ENCODE measurements at places on chromosomes 5 and 9.

DNA sequence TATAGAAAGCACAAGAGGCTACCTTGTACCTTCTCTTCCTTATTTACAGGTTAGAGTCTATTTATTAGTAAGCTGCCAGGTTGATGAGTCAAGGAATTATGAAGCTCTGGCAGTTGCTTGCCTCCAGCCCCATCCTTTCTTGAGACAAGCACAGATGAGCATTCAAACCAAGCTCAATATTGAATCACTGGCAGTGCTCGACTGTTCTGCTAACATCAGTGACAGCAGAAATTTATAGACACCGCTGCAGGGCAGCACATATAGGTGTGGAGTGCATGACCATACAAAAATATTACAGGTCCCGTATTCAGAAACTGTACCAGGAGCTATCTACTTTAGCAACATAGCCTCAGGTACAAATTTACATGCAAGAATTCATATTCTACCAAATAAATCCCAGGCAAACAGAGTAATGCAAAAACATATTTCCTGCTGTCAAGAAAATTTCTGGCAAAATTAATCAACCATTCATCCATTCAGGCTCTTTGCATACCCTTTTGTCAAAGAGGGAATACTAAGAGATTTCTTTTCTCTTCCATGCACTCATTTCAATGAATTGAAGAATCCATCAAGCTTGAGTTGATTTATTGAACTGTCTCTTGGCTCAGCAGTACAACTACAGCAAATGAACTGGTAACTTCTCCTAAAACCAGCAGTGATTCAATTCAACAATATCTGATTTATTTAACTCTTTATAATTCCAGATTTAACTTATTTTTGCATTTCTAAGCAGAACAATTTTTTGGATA, 26.9 kb upstream of the PCA3 start:
- no peak for DNase-seq

DNA sequence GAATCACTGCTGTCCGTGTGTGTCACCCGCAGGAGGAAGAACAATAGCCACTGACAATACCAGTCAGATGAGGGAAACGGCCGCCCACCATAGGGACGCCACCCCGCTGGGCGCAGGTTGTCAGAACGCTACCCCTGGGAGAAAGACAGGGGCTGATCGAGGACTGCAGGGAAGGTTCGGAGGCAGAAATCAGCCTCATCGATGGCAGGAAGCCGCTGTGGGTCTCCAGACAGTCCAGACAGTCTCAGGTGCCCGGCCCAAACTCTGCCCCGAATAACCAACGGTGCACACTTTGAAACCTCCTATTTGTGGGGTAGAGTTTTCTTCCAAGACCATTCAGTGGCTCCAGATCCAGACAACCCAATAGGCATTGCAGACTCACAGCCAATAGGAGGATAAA, 181.5 kb downstream of the ROR2 start:
- no peak for DNase-seq

DNA sequence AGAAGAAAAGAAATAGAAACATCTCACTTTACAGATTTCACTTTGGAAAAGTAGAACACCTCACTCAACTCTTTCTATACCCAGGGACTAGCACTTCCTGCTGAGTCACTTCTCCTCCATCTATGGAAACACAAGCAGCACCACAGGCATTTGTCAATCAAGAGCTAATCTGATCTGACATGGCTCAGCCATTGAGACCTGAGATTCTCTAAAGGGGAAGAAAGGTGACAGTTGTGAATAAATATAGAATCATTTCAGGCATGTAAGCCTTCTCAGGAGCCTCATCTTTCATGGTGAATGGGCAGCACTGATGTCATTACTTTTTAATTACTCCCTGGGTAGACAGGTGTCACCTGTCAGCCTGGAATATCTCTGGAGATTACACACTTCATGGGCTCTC, 559.8 kb downstream of the HINT1 start:
- no peak for DNase-seq

DNA sequence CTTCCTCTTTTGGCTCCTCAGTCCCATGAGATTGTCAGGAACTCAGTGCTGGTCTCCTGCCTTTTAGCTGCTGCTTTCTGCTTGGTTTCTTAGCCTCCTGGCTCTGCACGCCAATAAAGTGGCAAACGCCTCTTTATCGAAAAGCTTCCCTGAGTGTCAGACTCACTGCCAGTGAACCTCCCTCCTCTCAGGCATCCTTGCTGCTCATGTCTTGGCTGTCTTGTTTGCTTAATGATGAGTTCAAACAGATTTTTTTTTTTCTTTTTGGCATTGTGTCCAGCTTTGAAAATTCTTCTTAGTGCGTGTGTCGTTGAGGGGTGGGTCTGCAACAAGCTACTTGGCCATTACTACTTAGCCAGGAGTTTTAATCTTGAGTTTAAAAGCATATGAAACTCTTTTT, 14.9 kb downstream of the RASGRF2 start:
- no peak for DNase-seq

DNA sequence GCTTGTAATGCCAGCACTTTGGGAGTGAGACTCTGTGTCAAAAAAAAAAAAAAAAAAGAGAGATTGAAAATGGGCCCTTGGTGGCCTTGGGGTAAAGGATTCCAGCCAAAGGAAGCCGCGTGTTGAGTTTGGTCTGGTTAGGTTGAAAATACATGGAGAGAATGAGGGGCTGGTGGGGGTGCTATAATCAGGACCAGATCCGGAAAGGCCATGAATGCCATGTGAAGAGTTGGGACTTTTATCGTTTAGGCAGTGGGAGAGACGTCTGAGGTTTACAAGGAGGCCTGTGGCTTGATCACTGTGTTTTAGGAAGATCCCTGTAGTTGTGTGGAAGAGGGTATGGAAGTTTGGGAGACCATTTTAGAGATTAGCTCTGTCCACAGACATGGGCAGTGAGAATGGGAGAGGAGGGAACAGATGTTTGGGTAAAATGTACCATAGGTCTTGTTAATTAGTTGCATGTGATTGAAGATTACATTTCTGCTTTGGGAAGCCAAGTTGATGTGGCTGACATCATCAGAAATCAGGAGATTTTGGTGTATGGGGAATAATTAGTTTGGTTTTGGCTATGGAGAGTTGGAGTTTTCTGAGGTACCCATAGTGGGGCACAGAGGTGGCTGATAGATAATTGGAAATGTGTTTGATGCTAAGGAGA, 3.5 kb downstream of the MSANTD3 start:
- DNase-seq: no peak

DNA sequence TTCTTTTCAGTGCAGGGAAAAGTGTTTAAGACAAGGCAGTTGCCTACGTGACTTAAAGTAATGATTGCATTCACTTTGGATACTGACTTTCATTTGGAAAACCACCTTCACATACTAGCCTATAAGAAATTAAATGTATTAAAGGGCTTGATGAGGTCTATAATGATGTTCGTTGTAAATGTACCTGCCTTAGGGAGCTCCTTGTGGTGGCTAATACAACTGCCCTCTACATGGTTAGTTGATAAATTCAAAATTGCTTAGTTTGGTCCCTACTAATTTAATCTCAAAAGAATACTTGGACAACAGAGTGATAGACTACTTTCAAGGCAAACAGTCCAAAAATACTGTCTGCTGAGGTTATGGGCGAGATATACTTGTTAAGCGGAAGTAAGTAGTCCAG, 3.8 kb downstream of the VLDLR start:
- no peak for DNase-seq

DNA sequence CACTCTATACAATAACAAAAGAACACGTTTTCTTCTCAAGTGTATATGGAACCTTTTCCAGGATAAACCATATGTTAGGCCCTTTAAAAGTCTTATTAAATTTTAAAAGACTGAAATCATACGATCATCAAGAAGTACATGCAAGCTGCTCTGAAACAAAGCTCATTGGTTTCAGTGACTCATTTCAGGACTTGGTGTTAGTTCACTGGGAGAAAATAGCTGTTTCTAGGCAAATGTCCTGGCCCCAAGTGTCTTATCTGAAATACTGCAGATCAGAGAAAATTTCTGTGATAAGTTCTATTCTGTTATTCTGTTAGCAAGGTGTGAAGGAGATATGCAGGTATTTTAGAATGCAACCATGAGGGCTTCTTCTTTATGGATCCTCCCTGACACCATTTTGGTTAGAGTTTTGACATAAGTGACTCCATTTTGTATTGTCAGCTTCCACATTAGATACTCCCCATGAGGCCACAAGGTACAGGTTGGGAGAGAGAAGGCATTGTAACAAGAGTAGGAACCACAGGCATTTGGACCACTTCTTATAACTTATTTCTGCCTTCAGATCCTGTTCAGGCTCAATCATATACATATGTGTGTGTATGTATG, 7.5 kb upstream of the CCDC180 start:
- DNase-seq: no peak

- no peak for DNase-seq
Observed at GRCh38 chr5:58523956-58524355, 32.7 kb downstream of the GAPT start.

GRCh38 chr5:135635451-135635850, 56.7 kb upstream of the CXCL14 start:
- no peak for DNase-seq

DNA sequence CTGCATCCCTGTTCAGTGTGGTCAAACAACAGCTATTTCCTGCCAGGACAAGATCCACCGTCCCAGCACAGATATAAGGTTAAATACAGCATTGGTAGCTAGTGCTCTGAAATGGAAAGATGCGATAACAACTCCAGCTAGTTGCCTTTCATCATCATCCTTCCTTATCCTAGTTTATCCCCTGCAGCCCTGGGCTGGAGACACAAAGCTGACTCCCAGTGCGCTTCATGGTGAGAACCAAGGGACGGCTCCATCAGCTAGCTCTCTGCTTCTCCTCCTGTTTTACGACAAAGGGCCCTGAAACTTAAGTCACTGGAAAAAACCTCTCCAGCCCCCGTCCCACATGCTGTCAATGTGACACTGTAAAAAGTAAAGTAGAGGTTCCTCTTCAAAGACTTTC, 37.9 kb downstream of the CDC14B start:
- DNase-seq: no peak

DNA sequence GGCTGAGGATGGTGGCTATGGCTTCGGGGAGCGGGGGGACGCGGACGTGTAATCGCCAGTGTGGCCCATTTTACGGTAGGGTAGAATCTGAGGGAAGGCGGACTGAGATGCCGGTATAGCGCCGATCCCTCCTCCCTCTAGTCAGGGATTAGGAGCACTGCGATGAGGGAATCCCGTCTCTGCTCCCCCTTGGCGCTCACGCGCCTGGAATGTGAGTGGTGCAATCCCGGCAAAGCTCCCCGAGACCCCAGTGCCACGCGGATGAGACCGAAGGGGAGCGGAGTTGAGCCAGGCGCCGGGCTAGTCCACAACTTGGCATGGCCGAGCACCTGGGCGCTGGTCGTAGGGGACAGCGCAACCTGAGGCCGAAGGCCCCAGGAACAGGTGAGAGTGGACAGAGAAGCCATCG, 2.2 kb downstream of the NPR3 start:
- no peak for DNase-seq

- DNase-seq: no peak
Observed at GRCh38 chr5:124453221-124454051, 293.0 kb downstream of the ZNF608 start.

- DNase-seq: no peak
Observed at GRCh38 chr5:111730659-111731382, 26.2 kb downstream of the NREP start.

DNA sequence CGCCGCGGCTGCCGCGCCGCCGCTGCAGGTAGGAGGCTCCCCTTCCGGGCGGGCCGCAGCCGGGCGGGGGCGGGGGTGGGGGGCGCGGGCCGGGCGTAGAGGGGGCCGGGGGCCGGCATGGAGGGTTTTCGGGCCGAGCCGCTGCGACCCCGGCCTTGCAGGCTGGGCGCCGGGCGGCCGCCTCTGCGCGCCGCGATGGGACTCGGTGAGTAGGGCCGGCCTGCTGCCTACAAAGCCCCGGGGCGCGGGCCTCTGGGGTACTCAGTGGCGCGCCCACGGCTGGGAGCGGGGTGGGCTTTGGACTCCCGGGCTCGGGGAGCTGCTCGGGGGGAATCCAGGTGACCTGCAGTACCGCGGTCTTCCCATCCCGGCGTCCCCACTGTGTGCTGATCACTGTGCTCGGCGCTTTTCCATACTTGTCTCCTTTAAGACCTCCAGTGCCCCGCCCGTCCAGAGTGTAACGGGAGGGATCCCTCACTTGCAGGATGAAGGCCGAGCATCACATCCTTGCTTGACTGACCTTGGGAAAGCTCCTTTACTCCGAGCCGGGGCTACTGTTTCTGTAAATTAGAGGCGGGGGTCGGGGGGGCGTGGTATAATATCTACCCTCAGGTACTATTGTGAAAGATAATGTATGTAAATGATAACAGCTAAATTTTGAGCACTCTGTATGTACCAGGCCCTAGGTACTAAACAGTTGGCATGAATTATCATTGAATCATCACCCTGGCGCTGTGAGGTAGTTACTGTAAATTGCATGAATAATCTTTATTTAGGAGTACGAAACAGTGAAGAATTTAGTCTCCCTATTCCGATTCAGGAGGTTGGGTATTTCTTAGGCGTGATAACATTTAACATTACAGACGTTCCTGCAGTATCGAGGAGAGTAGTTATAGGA, 672 bp downstream of the MSANTD3 start:
- DNase-seq: peak; percentile 24

DNA sequence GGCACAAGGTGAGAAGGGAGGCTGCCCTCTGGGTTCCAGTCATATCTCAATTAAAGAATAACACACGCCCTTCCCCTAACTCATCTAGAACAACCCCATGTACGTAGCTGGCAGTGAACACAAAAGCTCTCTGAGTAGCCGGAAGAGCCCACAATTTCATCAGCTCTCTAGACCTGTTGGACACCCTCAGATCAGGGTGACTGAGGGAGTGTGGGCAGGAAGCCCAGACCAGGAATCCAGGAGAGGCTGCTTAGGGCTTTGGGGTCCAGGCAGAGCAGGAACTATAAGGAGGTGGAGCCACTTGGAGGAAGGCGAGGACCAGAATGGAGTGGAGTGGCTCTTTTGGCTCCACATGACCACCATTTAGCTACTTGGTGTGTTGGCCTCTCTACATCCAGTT, 237.4 kb downstream of the NR3C1 start:
- DNase-seq: no peak

- DNase-seq: no peak
Observed at GRCh38 chr5:42628821-42629220, 127.8 kb upstream of the CCDC152 start.

GRCh38 chr5:172985596-172985995, 2.0 kb downstream of the ATP6V0E1 start:
- no peak for DNase-seq

- no peak for DNase-seq
Observed at GRCh38 chr5:172706796-172707195, 64.2 kb downstream of the DUSP1 start.

- no peak for DNase-seq
Observed at GRCh38 chr9:108844856-108845255, 10.9 kb downstream of the ACTL7B start.

DNA sequence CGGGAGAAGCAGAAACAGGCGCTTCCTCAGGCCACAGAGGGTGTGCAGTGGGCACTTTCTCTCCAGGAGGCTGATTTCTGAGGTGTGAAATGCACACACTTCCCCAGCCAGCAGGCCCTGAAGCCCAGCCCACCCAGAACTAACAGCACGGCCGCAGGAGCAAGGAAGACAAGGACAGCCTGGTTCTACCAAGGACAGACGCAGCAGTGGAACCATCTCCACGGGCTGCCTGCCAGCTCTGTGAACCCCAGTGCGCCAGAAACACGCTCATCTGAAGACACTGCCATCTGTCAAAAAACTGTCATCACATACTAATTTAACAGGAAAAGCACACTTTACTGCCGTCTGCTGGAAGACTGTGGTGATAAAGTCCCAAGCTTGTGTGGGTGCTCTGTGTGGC, 40.7 kb downstream of the MAPK9 start:
- no peak for DNase-seq

Data from activated CD8-positive, alpha-beta memory T cell treated with anti-CD3 and anti-CD28 coated beads, Interleukin-2, amount 50 U/mL, for 4 hours (primary cell).